ENCODE measurements at places on chromosomes 12 and 14. TPM values are rescaled to one million over a fixed set of nuclear protein-coding genes. Genes with fewer than 3 reads are reported as not detected.

Gene NPAS3
- total RNA-seq: 2.7 TPM

Gene KRAS
- total RNA-seq: 10.8 TPM

Gene GDF3
- total RNA-seq: not detected

Gene SYNDIG1L
- total RNA-seq: not detected

Gene KRT78
- total RNA-seq: 0.22 TPM

Gene A2M
- total RNA-seq: 3.1 TPM

Gene NFE2
- 2.5 TPM for total RNA-seq

Gene B4GALNT1
- 21.6 TPM for total RNA-seq

Gene NRL
- total RNA-seq: 4.9 TPM

Gene TROAP
- 31.3 TPM for total RNA-seq

Gene SLC17A8
- total RNA-seq: not detected

Gene ERBB3
- 0.37 TPM for total RNA-seq

Gene CCDC88C
- total RNA-seq: 1.6 TPM

Gene GDF11
- 3.9 TPM for total RNA-seq

Gene MYF6
- not detected for total RNA-seq

Gene MDGA2
- not detected for total RNA-seq

Gene STON2
- total RNA-seq: 1.3 TPM

Gene KLRK1
- total RNA-seq: not detected

Gene KRT73
- not detected for total RNA-seq

Gene CABP1
- total RNA-seq: not detected

Gene FOXM1
- total RNA-seq: 67.5 TPM

Gene PAH
- total RNA-seq: not detected

Gene CFAP54
- total RNA-seq: 1.8 TPM

Gene PTPRO
- 0.32 TPM for total RNA-seq

Gene GALNT9
- not detected for total RNA-seq

Data from M059J (cell line).